Stomach (tissue), 19 donors: ENCODE measurements at places on chromosomes 12 and 14.

GRCh38 chr14:74636424-74637177, 24.6 kb upstream of the LTBP2 start:
- H3K4me1 ChIP-seq = peaks cover 4% of the 10 kb centered on the region
- peaks cover 14% of the 10 kb centered on the region for H3K27me3 ChIP-seq
- no peak overlapping the region for H3K4me3 ChIP-seq
- no peak for DNase-seq

DNA sequence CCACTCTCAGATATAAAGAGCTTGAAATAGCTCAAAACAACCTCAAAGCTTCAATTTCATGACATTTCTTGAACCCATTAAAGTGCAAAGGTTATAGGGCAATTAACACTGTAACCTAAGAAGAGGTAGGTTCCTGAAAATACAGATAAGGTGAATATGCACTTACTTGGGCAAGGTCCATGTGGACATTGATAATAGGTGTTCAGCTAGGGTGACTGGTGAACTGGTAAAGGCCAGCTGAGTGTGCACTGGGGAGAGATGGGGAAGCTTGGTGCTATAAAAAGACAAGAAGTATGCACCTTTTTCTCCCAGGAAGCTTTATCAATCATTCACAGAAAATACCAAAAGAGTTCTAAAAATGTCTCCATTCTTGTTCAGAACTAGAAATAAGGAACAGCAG, 418.6 kb downstream of the SLC16A7 start:
- no peaks in the 10 kb centered on the region for H3K27me3 ChIP-seq
- no peaks in the 10 kb centered on the region for H3K36me3 ChIP-seq
- peak; percentile 4 for DNase-seq
- no peaks in the 10 kb centered on the region for H3K4me1 ChIP-seq

DNA sequence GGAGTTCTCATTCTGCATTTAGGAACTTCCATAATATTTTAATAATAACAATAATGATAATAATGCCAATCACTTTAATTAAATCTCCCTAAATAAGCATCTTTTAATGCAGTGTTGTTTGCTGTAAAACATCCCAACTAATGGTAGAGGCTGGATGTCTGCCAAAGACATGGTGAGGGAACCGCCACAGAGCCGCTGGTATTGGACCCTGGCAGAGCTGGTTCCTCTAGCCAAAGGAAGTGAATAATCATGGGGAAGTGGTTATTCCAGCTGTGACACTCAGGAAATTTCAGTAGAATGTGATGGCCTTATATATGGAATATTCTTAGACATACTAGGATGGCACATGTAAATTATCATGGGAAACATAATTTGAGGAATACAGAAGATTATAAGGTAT, 483.3 kb downstream of the ZFP36L1 start:
- H3K4me3 ChIP-seq = no peak overlapping the region
- no peaks in the 10 kb centered on the region for H3K36me3 ChIP-seq

DNA sequence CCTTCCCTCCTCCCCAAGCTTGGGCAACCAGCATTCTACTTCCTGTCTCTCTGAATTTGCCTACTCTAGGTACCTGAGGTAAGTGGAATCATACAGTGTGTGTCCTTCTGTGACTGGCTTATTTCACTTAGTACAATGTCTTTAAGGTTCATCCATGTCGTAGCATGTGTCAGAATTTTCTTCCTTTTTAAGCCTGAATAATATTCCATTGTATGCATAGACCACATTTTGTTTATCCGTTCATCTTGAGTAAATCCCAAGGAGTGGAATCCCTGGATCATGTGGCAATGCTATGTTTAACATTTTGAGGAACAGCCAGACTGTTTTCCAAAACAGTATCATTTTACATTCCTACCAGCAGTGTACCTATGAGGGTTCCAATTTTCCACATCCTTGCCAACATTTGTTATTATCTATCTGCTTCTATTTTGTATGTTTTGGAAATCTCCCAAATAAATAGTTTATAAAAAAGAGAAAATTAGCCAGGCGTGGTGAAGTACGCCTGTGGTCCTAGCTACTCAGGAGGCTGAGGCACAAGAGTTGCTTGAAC, 12.4 kb downstream of the HSP90AA1 start:
- H3K4me3 ChIP-seq = no peak overlapping the region
- no peaks in the 10 kb centered on the region for H3K27me3 ChIP-seq
- no peak for DNase-seq
- no peak overlapping the region for H3K27ac ChIP-seq
- H3K36me3 ChIP-seq = peaks cover 28% of the 10 kb centered on the region
- no peaks in the 10 kb centered on the region for H3K4me1 ChIP-seq

DNA sequence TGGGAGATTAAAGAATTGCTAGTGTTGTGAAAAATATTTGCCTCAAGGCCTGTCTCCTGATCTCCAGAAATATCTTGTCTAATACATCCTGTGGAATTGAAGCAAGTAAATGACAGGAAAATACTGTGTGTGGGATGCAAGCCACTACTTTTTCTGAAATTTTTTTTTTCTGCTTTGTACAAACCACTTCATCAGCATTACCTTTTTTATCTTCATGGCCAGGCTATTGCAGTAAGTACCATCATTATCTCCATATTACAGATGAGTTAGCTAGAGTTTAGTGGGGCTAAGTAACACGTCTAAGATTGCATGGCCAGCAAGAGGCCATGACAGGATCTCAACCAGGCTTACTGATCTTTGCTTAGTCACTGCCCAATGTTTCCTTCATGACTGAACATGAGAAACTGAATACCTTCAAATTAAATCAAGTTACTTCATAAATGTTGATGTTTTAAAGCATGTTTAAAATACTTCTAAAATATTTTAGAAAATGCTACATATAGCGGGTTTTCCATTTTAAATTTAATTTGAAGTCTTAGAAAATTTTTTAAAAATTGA, 273.7 kb downstream of the SLC6A15 start:
- DNase-seq = no peak
- H3K27me3 ChIP-seq = no peaks in the 10 kb centered on the region
- no peaks in the 10 kb centered on the region for H3K36me3 ChIP-seq
- no peaks in the 10 kb centered on the region for H3K4me1 ChIP-seq

DNA sequence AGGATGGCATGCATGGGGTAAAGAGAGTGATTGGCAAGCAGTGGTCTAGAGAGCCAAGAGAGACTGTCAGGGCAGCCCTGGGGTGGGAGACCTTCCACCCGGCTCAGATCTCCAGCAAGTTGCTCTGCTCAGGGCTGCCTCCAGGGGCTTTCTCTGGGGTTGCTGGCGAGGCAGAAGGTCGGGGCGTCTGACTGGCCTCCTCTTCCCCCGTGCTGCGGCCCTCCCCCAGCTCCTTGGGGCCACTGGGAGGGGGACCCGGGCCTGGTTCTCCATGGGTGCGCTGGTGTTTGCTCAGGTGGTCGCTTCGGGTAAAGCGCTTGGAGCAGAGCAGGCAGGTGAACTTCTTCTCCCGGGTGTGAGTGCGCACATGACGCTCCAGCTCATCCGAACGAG, 6.6 kb upstream of the AAAS start:
- no peak overlapping the region for H3K4me3 ChIP-seq
- H3K27ac ChIP-seq = no peak overlapping the region
- H3K27me3 ChIP-seq = peaks cover 33% of the 10 kb centered on the region

DNA sequence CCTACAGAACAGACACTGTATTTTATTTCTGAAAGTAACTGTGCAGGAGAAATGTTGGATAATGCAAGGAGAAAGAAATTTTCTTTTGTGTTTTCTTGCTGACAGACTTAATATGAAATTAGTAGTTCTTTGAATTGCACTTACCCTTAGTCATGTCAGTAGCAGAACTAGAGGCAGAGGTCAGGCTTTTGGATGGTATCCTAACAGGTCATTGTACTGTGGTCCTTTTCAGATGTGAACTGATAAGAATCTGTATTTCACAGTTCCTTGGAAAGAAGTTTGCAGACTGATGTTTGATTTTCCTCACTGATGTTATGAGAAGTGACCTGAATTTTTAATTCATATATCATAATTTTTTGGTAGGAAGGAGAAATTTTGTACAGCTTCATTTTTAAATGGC, 46.0 kb downstream of the VRK1 start:
- H3K27ac ChIP-seq = no peak overlapping the region
- DNase-seq = no peak
- no peaks in the 10 kb centered on the region for H3K27me3 ChIP-seq
- H3K4me1 ChIP-seq = no peaks in the 10 kb centered on the region

- no peaks in the 10 kb centered on the region for H3K27me3 ChIP-seq
- H3K4me1 ChIP-seq = no peaks in the 10 kb centered on the region
- DNase-seq = peak; percentile 38
- H3K36me3 ChIP-seq = no peaks in the 10 kb centered on the region
- H3K27ac ChIP-seq = no peak overlapping the region
- no peak overlapping the region for H3K4me3 ChIP-seq
Measured at GRCh38 chr14:61889914-61890351, 127.7 kb downstream of the SNAPC1 start.
